ENCODE measurements at places on chromosomes 1 and 21.

- H3K4me1 ChIP-seq, result no peaks in the 10 kb centered on the region
- H3K27ac ChIP-seq, result no peak overlapping the region
- no peaks in the 10 kb centered on the region for H3K27me3 ChIP-seq
- no peaks in the 10 kb centered on the region for H3K36me3 ChIP-seq
- H3K4me3 ChIP-seq, result no peak overlapping the region
- no peak for DNase-seq
Observed at GRCh38 chr1:187122566-187122965, 293.8 kb downstream of the PLA2G4A start.

DNA sequence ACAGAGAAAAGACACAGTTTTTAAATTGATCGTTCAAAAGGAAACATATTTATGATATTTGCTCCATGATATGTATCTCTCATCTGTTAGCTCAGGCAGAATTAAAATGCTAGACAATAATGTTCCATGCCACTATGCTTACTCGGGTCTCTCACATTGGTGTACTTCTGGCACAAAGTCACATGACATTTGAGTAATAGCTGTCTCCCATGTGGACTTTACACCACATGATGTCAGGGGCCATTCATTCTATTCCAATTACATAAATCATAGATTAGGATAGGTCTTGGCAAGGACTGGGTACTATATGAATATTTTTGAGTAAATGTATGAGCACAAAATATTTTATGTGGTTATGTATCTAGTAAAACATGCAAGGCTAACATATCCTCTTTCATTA, 648.4 kb downstream of the PLA2G4A start:
- H3K27me3 ChIP-seq, result no peaks in the 10 kb centered on the region
- H3K4me3 ChIP-seq, result no peak overlapping the region
- DNase-seq, result no peak
- no peaks in the 10 kb centered on the region for H3K36me3 ChIP-seq
- no peak overlapping the region for H3K27ac ChIP-seq
- H3K4me1 ChIP-seq, result peaks cover 1% of the 10 kb centered on the region

DNA sequence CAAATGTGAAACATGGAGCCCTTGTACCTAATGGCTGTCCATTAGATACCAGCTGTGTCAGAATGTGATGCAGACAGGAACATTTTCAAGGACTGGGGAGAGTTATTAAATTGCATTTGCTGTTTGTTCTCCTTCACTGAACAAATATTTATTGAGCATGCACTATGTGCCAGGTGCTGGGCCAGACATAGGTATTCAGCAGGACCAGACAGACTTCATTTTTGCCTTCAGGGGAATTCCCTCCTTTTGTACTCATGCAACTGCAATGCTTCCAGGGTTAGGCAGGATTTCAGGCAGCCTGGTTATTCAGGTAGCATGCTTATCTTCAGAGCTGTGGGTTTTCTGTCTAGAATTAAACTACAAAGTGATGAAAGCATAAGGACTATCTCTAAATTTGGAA, 64.2 kb upstream of the SMYD2 start:
- no peak overlapping the region for H3K27ac ChIP-seq
- no peaks in the 10 kb centered on the region for H3K36me3 ChIP-seq
- no peaks in the 10 kb centered on the region for H3K27me3 ChIP-seq
- no peak overlapping the region for H3K4me3 ChIP-seq
- no peaks in the 10 kb centered on the region for H3K4me1 ChIP-seq

- H3K36me3 ChIP-seq, result no peaks in the 10 kb centered on the region
- no peak overlapping the region for H3K27ac ChIP-seq
- no peaks in the 10 kb centered on the region for H3K27me3 ChIP-seq
Observed at GRCh38 chr21:39181205-39181818, 1.9 kb downstream of the PSMG1 start.

DNA sequence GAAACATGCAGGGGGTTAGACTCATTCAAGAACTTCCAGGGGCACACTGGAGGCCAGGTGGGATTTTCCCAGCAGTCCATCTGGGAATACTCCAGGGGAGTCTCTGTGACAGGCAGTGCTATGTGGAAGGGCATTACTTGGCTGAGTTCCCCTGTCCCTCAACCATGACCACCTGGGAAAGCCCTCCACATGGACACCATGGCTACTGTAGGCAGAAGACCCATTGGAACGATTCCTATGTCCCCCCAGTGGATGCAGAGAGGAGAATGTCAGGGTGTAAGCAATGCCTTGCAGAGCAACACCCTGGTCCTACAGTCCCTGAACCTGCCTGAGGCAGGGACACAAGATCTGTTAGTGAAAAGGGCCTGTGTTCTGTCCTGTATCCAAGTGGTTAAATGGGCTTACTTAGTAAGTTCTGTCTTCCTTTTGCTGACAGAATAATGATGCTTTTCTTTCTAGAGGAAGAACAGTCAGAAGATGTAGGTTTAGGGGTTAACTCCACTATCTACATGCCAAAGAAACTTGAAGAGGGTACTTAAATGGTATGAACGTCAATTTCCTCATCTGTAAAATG, 13.4 kb downstream of the SLAMF1 start:
- no peaks in the 10 kb centered on the region for H3K27me3 ChIP-seq
- no peaks in the 10 kb centered on the region for H3K4me1 ChIP-seq
- no peaks in the 10 kb centered on the region for H3K36me3 ChIP-seq
- H3K27ac ChIP-seq, result no peak overlapping the region
- no peak overlapping the region for H3K4me3 ChIP-seq

GRCh38 chr1:111911061-111911460, 78.4 kb downstream of the KCND3 start:
- no peaks in the 10 kb centered on the region for H3K4me1 ChIP-seq
- no peak overlapping the region for H3K27ac ChIP-seq
- no peak for DNase-seq
- no peak overlapping the region for H3K4me3 ChIP-seq
- H3K36me3 ChIP-seq, result no peaks in the 10 kb centered on the region
